Fibroblast of skin of scalp (primary cell): ENCODE measurements at places on chromosomes 4 and X.

DNA sequence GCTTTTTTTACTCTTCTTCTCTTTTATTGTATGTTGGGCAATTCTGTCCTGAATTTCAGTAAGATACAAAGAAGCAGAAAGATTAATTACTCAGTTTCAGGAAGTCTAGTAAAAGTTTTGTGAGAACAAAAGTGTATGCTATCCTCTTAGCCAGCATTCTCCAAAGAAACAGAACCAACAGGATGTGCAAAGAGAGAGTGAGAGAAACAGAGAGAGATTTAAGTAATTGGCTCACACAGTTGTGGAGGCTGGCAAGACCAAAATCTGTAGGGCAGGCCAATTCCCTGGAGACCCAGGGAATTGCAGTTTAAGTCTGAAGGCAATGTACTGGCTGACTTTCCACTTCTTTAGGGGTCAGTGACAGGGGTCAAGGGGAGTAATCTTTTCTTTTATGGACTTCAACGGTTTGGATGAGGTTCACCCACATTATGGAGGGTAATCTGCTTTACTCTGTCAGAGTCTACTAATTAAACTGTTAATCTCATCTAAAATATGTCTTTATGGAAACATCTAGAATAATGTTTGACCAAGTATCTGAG lies 59.2 kb upstream of the SLC39A8 start:
- no peak for DNase-seq

GRCh38 chr4:143184217-143184502 lies 557 bp upstream of the USP38 start:
- DNase-seq, result no peak

GRCh38 chr4:33696586-33696985 lies 2547.7 kb downstream of the ARAP2 start:
- DNase-seq, result no peak

DNA sequence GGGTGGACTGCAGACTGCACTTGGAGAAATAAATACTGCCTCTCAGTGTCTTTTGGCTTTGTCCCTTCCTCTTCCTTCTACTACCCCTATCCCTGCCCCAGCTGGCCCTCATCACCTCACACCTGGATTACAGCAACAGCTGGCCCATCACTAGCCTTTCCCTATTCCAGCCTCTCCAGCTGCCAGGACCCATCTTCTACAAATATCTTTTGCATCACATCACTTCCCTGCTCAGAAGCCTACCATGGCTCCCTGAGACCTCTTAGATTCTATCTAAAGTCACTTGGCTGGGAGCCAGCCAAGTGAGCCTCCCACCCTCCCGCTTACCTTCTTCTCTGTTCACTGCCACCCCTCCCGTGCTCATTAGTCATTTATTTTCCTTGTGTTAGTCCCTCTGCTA lies 66.8 kb downstream of the TSC22D3 start:
- no peak for DNase-seq

DNA sequence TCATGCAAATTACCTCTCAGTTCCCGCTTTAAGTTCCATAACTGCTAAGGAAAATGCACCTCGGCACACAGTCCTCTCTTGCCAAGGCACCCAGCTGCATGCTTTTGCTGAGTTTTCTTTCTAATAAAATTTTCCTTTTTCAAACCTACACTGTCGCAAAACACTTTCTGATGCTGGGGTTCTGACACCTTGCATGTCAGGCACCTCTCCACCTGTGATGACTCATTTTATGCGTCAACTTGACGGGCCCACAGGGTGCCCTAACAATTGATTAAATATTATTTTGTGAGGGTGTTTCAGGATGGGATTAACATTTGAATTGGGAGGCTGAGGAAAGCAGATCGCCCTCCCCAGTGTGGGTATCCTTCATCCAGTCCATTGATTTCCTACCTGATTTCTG lies 291.0 kb upstream of the STS start:
- DNase-seq, result no peak
